ENCODE measurements at places on chromosomes 12 and 14. TPM values are rescaled to one million over a fixed set of nuclear protein-coding genes. Genes with fewer than 3 reads are reported as not detected.

- DNase-seq = no peak
- no peak overlapping the region for H3K4me3 ChIP-seq
- no peak overlapping the region for H3K27ac ChIP-seq
- H3K4me1 ChIP-seq = no peaks in the 10 kb centered on the region
- no peaks in the 10 kb centered on the region for H3K36me3 ChIP-seq
These were observed 77.9 kb downstream of the ST8SIA1 start for GRCh38 chr12:22256605-22257004.

GRCh38 chr12:19369691-19370148 is 69.6 kb upstream of the AEBP2 start:
- H3K4me1 ChIP-seq = no peaks in the 10 kb centered on the region
- H3K27ac ChIP-seq = no peak overlapping the region
- H3K36me3 ChIP-seq = no peaks in the 10 kb centered on the region
- H3K27me3 ChIP-seq = no peaks in the 10 kb centered on the region
- DNase-seq = no peak

Gene ENDOU
- not detected for total RNA-seq

Gene P2RX4
- 12.4 TPM for total RNA-seq

DNA sequence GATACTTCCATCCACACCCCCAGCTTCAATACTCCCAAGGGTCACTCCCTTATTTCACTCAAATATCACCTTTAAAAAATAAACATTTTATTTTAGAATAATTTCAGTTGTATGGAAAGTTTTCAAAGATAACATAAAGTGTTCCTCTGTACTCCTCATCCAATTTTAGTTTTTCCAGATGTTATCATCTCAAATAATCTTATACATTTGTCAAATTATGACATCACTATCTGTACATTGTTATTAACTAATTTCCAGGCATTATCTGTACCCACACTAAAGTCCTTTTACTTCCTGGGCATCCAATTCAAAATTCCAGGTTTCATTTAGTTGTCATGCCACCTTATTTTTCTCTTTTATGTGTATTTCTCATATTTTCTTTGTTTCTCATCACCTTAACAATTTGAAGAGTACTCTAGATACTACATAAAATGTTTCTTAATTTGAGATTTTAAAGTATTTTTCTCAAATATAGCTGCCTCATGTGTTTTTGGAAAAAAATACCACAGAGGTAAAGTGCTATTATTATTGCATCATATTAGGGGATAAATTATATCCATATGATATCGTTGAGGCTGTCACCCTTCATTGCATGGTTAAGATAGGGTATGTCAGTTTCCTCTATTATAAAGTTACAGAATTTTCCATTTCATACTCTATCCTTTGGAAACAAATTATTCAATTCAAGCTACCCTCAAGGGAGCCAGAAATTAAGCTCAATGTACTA is 571.0 kb downstream of the SLC6A15 start:
- no peaks in the 10 kb centered on the region for H3K27me3 ChIP-seq
- H3K27ac ChIP-seq = no peak overlapping the region
- no peak for DNase-seq
- no peak overlapping the region for H3K4me3 ChIP-seq
- no peaks in the 10 kb centered on the region for H3K36me3 ChIP-seq

DNA sequence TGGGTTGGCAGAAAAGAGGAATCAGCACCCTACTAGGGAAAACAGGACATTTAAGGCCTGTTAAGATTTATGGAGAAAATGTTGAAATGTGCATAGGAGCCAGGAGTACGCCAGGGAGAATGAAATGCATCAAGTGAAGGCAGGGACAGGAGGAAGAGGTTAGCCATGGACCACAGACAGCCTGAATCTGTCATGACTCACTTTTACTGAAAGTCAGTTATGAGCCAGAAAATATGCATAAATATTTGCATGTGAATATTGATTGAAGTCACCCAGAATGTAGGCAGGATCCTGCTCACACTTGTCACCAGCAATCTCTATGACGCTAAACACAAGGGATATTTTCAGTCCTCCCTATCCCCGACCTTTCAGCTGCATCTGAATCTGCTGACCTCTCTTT is 25.1 kb upstream of the CDK17 start:
- H3K4me1 ChIP-seq = 0 out of 2 replicates have a peak, but pooled peaks cover 4% of the 10 kb centered on the region
- no peak overlapping the region for H3K27ac ChIP-seq

Gene EML1
- total RNA-seq = 35.3 TPM

DNA sequence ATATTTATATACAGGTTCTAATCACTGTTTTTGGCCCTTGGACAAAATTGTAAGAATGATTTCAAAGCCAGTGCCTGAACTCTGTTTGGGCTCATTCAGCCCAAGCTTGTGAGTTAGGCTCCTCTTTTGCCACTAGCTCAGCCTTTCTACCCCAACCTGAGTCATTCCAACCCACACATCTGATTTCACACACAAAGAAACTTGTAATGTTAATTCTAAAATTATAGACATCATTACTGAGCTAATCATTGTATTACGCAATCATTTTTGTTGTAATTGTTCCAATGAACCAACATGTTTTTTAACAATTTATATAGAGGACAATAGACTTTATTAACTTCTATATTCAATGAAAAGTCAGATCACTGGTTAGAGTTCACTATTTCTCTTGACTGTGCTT is 441.1 kb downstream of the ETNK1 start:
- no peak overlapping the region for H3K27ac ChIP-seq
- H3K4me3 ChIP-seq = no peak overlapping the region
- no peaks in the 10 kb centered on the region for H3K4me1 ChIP-seq
- H3K36me3 ChIP-seq = no peaks in the 10 kb centered on the region
- DNase-seq = no peak
- no peaks in the 10 kb centered on the region for H3K27me3 ChIP-seq

- no peaks in the 10 kb centered on the region for H3K4me1 ChIP-seq
- H3K36me3 ChIP-seq = no peaks in the 10 kb centered on the region
- H3K27ac ChIP-seq = no peak overlapping the region
- no peak for DNase-seq
- no peaks in the 10 kb centered on the region for H3K27me3 ChIP-seq
These were observed 5.9 kb downstream of the FGF6 start for GRCh38 chr12:4439736-4440135.

Gene NRL
- total RNA-seq = 1.4 TPM

DNA sequence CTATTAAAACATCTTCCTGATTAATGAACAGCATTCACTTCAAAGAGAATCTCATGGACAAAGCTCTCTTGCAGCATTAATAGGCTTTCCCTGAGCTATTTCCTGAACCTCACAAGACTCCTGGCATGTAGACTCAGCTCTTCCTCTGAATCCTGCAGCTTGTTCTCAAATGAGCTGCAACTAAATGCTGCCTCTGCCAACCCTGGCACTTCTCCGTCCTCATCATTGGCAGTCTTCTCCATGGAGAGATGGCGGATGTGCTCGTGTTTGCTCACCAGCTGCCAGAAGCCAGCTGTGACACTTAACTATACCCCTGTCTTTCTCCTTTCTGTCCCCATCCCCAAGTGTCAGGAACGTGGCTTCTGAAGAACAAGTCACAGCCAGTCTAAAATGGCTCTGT is 232.1 kb downstream of the FOXN3 start:
- no peaks in the 10 kb centered on the region for H3K27me3 ChIP-seq
- no peak overlapping the region for H3K4me3 ChIP-seq
- H3K4me1 ChIP-seq = no peaks in the 10 kb centered on the region
- no peaks in the 10 kb centered on the region for H3K36me3 ChIP-seq
- no peak overlapping the region for H3K27ac ChIP-seq

All from Panc1 (cell line).